ENCODE measurements at places on chromosomes 7 and 10.

- DNase-seq = no peak
Observed at GRCh38 chr10:124098575-124098974, 5.2 kb upstream of the CHST15 start.

GRCh38 chr10:11447586-11447985 lies 163.9 kb downstream of the USP6NL start:
- no peak for DNase-seq

- DNase-seq = no peak
Observed at GRCh38 chr10:78604286-78604685, 464.5 kb upstream of the ZMIZ1 start.

DNA sequence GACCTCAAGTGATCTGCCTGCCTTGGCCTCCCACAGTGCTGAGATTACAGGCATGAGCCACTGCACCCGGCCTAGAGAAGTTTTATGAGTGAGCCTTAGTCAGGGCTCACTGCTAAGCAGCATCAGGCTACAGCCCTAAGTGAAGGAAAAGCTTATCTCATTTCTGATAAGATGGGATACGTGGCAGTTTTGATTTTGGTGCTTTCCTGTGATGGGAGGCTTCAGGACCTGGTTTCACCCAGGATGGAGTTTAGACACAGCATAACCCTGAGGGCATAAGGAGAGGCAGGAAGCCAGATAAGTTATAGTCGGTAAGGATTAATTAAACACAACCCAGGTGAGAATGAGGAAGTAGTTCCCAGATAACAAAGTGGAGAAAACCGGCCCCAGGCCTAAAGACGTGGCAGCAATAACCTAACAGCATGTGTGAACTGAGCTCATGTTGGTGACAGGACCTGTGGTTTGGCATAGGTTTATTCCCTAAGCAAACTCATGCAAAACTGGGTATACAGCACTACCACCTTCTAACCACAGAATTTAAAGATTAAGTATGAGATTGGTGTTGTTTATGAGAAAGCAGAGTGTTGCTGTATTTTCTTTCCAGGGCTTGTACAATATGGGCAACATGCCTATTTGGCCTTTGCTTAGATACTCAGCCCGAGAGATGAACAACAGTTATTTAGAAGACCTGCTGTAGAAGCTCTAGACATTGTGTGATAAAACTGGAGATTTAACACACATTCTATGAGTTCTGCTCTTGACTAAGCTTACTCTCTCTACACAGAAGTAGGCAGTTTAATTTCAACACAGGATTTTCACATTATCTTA lies 119.4 kb downstream of the COL28A1 start:
- no peak for DNase-seq

DNA sequence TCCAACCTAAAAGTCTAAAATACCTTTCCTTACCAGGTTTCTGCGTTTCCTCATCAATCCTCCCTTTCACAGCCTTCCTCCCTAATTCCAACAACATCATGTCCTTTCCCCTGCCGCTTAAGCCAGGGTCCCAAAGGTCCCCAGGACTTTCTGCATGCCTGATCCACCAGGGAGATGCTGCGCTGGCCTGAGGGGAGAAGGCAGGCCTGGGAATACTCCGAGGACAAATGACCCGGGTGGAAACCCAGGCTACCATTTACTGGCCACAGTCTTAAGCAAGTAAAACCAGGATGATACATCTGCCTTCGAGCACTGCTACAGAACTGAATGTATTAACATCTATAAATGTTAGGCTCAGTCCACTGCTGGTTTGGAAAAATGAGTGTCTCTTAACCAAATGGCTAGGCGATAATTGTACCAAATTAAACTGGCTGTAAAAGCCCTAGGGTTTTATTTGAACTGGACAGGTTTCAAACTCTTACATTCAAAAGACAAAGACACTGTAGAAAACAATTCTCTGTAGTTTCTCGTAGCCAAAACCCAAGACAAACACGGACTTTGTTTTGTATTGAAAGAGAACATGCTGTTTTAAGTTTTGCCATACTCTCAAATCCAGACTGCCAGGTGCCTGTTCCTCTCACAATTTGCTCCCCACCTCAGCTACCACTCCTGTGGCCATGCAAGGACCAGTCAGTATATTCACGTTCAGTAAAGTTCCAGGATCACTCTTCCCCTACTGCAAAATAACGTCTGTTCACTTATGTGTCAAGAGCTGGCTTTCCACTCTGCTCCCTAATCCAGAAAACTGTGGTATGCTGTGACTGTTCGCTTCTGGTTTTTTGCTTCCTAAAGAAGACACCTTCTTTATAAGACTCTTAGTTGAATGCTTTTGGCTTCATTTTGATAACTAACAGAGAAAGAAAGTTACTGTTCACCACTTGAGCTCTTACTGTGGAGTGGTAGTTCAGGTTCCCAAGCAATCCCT lies 145.7 kb downstream of the RNF216 start:
- DNase-seq = no peak

DNA sequence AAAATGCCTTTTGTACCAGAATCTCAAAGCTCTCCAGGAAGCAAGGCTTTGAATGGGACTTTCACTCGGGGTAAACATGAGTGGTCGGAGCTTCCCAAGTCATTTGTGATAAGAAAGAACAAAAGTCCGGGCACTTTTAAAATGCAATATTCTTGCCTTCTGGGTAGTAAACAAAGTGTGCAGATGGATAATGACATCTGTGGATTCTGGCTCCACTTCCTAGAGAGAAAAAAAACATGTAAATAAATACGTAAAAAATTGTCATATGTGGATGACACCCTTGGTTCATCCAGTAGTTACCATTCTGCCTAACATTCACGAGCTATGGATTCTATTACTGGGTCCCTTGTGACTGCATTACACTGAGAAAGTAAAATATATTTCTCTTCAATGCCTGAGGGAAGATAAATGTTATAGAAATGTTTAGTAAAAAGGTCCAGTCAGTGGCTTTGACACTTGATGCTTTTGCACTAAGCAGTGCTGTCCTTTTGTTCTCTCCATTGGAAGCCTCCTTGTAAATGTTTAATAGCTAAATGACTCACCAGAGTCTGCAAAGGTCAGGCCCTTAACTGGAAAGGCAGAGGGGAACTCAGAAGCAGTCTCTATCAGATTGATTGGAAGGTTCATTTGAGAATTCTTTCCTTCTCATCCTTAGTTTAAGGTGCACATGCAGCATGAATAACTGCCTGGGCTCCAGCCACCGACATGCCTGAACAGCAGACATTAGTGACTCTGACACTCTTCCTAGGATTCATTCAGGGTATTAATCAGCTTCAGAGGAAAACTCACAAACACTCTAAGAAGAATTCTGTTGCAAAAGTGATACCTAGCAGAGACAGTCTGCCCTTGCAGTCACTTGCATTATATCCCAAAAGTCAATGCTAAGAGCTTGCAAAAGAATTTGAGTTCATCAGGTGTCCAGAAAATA lies 11.7 kb upstream of the EDRF1 start:
- no peak for DNase-seq

DNA sequence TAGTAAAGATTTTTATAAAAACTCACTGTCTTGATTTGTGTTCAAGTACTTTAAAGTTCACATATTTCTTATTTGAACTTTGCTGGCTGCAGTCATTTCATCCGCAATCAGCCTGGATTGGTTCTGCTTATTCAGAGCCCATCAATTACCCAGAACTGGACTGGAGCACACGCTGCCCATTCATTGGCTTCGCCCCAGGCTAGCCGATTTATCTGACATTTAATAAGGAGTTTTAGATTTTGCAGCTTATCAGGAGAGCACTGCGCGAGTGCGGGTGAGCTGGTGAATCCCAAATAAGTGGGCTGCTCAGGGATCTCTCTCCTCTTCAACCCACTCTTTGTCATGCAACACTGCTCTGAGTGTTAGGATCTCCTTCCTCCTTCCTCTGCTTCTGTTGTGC lies 166.0 kb upstream of the GPR26 start:
- no peak for DNase-seq

- DNase-seq = no peak
Observed at GRCh38 chr7:24869572-24869971, 110.4 kb downstream of the OSBPL3 start.

DNA sequence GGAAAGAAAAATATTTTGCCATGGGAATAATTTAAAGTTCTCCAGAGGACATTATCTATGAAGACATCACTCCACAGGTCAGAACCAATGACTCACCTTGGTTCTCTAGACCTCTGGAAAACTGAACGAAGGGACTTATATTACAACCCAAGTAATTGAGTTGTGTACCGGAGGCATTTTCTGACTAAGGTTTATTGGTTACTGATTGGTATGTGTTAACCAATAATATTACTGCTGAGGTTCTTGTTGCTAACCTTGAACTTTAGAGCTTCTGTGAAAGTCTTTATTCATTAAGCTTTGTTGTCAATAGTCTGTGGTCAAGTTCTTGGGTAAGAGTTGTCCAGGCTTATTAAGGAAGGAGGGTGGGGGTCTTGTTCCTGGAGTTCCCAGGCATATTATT lies 78.1 kb upstream of the MTPN start:
- DNase-seq = no peak

DNA sequence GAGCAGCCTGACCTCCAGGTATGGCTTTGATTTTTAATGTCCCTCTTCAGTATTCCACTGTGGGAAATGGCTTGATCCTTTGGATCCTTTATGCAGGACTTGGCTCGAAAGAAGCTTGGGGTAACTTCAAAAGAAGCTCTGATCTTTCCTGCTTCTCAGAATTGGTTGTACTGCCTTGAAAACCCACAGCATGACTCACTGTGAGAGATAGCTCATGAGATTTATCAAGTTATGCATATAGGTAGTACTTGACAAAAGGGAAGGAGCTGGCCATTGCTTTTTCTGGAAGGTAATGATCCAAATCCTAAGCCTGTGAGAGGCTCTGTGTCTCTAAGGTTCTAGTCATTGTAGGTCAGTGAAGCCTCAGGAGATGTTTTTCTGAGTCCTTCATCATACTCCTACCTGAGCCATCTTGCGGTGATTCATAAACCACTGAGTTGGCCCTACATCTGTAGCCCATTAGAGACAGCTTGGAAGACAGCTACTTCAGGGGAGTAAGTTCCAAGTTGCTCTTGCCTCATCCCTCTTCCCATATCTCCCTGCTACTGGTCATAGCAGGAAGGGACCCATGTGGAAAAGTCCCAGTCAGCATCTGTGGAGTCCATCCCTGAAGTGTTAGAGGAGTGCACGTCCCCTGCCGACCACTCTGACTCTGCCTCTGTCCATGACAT lies 36.7 kb upstream of the NFKB2 start:
- no peak for DNase-seq

DNA sequence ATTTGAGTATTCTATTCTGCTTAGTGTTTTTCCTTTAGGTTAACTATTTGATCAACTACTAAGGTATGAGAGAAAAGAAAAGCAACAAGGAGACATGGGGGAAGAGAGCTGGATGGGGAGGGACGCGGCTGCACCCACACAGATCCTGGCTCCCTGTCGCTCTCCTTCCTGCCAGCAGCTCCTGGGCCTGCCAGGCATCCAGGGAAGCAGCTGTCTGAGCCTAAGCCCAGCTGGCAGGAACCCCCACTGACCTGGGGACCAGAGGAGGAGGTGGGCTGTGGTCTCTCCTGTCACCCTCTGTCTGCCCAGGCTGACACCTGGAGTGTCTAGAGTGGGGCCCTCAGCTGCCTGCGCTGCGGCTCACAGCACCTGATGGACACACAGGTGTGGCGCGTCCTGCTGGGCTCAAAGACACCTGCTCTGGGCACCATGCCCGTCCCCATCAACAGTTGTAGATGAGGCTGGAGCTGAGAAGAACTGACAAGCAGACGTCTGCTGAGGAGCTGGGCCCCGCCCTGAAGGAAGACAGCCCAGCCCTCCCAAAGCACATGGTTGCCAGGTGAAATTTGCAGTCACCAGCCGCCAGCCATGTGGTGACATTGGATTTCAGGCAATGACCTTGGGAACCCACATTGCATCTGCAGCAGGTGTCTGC lies 207.9 kb downstream of the PLXNA4 start:
- no peak for DNase-seq

- no peak for DNase-seq
Observed at GRCh38 chr10:48520184-48520506, 84.7 kb downstream of the ARHGAP22 start.

- DNase-seq = no peak
Observed at GRCh38 chr7:99403764-99404163, 4.6 kb downstream of the PDAP1 start.
